GM23338 (cell line): ENCODE measurements at places on chromosomes 6 and 20. TPM values are rescaled to one million over a fixed set of nuclear protein-coding genes. Genes with fewer than 3 reads are reported as not detected.

The PPP1R16B gene
- polyA plus RNA-seq = 1.5 and 1.6 TPM in 2 replicates

The CST2 gene
- polyA plus RNA-seq = not detected in 2 replicates

The GSTA2 gene
- not detected in 2 replicates for polyA plus RNA-seq

The POPDC3 gene
- polyA plus RNA-seq = 5.7 and 6.9 TPM in 2 replicates

- DNase-seq = peak; percentile 16
These were observed 283.9 kb downstream of the CDH4 start for GRCh38 chr20:61535956-61536355.

- no peak for DNase-seq
These were observed 19.9 kb upstream of the MEP1A start for GRCh38 chr6:46773201-46773855.

DNA sequence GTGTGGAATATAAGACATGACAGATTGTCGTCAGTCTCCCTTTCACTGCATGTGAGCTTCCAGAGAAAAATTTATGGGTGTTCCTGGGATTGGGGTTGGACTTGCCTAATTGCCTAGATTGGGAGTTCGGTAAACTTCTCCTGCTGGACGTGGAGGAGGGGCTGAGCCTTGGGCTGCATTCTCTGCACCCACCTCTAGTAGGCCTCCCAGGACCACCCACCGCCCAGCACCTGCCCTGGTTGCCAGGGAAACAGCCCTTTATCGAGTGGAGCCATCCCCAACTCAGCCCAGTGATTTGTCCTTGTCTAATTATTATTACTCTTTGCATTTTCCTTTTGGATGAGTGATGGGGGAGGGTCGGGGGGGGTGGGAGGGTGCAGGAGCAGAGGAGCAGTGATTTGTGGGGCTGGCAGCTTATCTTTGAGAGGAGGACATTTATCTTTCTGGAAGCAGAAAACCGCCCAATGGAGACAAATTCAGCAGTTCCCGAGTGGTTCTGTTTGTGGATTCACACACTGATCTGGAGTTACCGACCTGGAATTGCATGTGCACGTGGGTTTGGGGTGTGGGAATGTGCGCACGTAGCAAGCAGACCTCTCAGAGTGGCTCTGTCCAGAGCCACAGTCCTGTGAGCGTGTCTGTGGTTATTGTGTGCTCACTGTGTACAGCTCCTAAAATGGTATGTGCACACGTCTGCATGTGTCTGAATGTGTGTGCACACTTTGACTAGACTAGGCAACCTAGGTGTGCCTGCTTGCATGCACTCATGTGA, 104.5 kb downstream of the DHX35 start:
- peak; percentile 94 for DNase-seq

- peak; percentile 71 for DNase-seq
These were observed 11.4 kb upstream of the KCNQ2 start for GRCh38 chr20:63483834-63484233.
